Caco-2 (cell line): ENCODE measurements at places on chromosomes 4 and X.

DNA sequence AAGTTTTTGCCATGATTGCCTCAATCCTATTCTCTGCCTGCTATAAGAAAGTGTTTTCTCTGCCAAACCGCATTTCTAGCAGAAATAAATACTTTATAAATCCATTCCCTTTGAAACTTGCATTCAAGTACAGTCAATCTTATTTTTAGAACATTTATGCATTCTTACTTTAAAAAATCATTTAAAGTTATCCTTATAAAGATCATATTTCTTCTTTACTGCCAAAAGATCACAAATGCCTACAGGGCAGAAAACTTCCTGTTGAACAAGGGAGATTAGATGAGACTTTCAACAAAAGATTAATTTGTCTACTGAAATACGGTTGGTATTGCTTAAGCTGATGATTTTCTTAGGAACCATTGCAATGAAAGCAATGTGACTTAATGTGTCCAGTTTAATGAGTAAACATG lies 207.2 kb upstream of the SLIT2 start:
- DNase-seq: no peak

GRCh38 chr4:82913305-82913704 lies 12.8 kb downstream of the THAP9 start:
- no peak for DNase-seq

DNA sequence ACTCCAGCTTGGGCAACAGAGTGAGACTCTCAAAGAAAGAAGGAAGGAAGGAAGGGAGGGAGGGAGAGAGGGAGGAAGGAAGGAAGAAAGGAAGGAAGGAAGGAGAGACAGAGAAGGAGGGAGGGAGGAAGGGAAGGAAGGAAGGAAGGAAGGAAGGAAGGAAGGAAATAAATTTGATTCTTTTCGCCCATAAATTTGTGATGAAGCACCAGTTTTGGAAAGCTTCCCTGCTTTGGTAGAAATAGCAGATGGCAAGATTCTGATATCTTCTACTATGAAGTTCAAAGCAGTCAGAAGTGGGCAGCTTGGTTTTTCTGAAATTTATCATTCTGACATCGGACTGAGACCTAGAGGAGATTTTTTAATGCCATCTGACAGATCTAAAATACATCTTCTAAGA lies 11.7 kb upstream of the GYG2 start:
- no peak for DNase-seq

- no peak for DNase-seq
Measured at GRCh38 chr4:53479736-53480525, 102.5 kb downstream of the FIP1L1 start.

GRCh38 chr4:169338241-169338640 lies 67.5 kb upstream of the SH3RF1 start:
- no peak for DNase-seq

- DNase-seq: no peak
Measured at GRCh38 chr4:109548655-109549054, 11.4 kb upstream of the MCUB start.

DNA sequence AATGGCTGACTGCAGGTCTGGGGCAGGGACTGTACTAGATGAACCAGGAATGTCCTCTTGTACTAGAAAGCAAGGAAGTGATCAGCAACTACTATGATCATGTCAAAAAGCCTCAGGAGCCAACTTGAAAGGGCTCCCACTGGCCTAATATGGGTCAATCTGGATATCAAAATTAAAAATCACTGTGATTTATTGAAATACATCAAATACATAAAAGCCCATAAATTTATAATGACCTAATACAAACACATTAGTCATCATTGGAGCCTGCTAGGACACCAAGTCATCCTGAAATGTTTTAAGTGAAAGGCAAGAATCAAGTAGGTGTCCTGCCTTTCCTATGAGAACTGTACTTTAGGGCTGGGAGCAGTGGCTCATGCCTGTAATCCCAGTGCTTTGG lies 70.5 kb upstream of the KLHL13 start:
- no peak for DNase-seq

DNA sequence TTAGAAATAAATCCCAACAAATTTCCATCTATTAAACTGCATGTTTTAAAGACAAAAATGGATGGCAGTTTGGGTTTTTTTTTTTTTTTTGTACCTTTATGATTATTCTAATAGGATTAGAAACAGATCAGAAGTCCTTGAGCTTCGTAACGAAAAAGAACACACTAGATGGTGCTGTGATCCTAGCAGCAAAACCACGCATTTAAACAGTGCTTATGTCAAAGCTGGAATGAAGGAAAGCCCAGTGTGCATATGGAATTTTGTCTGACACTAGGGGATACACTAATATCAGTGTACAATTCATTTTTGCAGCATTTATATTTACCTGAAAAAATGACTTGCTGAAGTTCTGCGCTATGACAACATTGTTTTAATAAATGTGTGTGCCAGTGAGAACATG lies 229.1 kb downstream of the VEGFC start:
- no peak for DNase-seq

DNA sequence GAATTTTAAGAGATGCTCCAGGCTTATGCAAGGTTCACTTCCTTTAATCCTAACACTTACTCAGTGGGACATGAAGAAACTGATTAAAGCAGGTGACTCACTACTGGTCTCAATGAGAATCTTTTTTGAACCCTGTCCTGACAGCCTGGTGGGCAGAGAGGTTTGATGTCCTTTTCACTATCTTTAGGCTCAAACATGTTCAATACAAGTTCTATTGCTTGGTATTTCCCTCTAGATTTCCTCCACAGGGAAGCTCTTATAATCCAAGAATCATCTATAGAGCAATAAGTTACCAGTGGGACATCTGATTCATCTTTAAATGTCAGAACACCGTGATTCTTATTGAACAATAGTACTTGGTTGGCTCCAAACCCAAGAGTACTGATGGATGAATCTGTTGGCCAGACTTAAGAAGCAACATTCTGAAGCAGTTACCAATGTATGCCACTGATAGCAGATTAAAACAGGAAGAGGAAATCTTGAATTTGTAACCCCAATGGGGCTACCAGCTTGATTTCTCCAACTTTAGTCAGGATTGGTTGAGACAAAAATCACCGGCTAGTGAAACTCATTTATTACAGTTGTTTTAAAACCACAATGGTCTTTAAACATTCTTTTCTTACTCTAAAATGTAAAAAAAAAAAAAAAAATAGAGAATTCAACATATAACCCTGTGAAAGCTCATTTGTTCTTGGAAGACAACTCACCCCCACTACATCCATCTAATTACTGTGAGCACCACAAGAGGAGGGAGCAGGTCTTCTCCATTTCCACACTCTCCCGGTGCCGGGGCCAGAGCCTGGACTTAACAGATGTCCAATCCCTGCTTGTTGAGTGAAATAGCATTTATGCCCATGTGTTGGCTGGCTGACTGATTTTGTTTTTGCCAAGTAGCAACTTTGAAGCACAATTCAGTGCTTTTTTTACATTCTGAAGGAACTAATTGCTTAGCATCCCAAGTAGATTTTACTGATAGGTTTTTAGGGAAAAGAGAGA lies 43.3 kb downstream of the FGFBP1 start:
- no peak for DNase-seq

DNA sequence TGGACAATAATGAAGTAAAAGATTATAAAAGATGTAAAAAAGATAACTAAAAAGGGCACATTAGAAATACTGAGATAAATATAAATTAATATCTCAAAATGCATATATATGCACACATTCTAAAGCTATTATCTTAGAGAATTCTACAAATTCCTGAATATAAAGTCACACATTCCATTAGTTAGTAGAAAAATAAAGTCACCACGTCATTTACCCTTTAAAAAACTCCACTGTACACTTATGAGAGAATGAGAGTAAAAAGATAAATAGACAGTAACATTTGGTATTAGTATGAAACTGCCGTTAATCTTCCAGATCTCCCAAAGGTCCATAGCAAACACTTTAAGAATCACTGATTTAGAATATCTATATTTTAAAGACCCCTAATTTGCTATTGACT lies 67.2 kb upstream of the IL15 start:
- DNase-seq: no peak

- no peak for DNase-seq
Measured at GRCh38 chr4:104425948-104426347, 68.7 kb downstream of the CXXC4 start.

DNA sequence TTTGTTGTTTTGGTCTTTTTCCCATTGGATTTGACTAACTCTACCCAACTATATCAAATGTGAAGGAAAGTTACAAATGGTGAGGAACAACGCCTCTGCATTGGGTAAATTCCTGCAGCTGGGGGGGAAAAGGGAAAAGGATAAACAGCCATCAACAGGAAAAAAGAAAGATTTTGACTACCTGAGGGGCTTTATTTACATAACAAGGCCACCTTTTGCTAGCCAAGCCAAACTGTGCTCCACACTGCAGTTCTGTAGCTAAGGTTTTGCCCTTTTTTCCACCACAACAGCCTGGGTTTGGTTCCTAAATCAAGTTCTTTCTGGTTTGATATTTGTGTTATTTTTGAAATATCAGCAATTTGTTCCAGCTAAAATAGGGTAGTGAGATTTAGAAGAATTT lies 40.8 kb downstream of the RHOXF2B start:
- DNase-seq: no peak

DNA sequence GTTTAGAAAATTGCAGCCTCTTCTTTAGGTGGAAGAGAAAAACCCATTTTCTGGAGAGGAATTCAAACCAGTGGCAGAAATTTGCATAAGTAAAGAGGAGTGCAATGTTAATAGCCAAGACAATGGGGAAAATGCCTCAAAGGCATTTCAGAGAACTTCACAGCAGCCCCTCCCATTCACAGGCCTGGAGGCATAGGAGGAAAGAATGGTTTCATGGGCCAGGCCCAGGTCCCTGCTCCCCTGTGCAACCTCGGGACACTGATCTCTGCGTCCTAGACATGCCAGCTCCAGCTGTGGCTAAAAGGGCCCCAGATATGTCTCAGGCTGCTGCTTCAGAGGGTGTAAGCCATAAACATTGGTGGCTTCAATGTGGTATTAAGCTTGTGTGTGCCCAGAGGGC lies 161.8 kb upstream of the CENPE start:
- DNase-seq: no peak

GRCh38 chrX:16138108-16138427 lies 14.7 kb downstream of the GRPR start:
- DNase-seq: no peak

- no peak for DNase-seq
Measured at GRCh38 chrX:73262991-73263390, 48.3 kb upstream of the NAP1L2 start.

DNA sequence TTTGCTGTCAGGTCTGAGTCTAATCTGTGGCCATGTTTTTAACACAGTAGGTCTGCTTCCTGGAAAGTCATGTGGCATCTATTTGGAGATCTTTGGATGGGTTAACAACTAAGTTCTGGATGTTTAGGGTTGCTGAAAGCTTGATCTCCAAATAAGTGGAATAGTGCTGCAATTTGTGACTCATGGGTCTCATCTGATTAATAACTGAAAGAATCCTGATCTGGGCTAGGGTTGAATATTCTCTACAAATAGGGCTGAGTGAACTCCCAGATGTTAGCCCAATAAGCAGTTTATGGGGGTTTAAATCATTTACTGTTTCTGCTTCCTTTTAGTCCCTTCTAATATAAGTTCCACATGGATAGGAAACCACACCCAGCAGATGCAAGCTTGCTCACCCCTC lies 23.1 kb downstream of the CT47C1 start:
- DNase-seq: no peak

GRCh38 chrX:136200466-136200865 lies 50.7 kb downstream of the MAP7D3 start:
- no peak for DNase-seq

DNA sequence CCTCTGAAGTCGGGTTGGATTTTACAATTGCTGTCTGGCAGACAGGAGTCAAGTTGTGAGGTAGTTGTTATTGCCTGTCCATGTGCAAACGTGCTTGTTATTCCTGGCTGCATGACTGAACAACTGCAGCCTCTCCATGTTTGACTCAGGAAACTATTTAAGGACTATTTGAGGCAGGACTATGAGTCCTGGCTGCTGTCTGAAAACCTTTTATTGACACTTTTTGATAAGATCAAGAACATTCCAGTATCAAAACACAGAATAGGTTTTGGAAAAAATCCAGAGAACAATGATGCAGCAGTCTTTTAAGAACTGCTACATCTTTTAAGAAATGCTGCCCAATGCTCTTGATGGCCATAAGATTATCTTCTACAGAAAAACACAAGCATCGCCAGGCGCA lies 10.0 kb upstream of the SPRY1 start:
- no peak for DNase-seq

GRCh38 chrX:154000051-154000450 lies 19.7 kb downstream of the IRAK1 start:
- DNase-seq: no peak

DNA sequence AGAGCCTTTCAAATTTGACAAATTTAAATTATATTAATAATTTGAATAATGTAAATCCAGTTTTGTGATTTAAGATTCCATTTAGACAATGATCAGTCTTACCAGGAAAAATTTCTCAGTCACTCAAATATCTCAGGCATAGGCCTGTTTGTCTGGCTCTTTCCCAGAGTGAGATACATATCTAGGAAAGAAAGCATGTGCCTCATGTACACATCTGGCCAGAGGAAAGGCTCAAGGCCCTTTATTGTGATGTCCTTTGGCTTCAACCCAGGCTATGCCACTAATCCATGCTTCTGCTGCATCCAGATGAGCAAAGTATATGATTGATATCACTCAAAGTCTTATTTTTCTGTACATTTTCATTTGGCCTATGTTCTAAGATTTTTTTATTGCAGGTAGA lies 473.3 kb upstream of the ADGRL3 start:
- DNase-seq: no peak

- no peak for DNase-seq
Measured at GRCh38 chrX:143642426-143642825, 6.5 kb upstream of the SLITRK4 start.

DNA sequence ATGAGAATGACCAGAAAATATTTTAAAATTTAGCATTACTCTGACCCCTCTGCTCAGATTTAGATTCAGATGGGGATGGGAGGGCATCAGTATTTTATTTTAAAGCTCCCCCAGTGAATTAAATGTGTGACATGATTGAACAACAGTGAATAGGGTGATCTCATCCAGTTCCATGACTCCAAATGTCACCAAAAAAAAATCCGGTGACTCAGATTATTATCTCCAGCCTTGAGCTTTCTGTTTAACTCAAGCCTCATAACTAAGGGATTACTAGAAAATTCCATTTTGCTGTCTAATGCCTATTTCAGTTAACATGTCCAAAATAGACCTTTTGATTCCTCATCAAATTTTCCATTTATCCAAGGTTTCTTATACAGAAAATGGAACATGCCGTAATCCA lies 121.8 kb upstream of the TMEM47 start:
- DNase-seq: no peak
